ENCODE measurements at places on chromosomes 3 and 15. TPM values are rescaled to one million over a fixed set of nuclear protein-coding genes. Genes with fewer than 3 reads are reported as not detected.
A peak's percentile ranks its signal among the peaks of the same experiment; 100 is the strongest.

- DNase-seq: peak; percentile 90
These were observed 133.3 kb downstream of the TBC1D2B start for GRCh38 chr15:77944002-77944867.

DNA sequence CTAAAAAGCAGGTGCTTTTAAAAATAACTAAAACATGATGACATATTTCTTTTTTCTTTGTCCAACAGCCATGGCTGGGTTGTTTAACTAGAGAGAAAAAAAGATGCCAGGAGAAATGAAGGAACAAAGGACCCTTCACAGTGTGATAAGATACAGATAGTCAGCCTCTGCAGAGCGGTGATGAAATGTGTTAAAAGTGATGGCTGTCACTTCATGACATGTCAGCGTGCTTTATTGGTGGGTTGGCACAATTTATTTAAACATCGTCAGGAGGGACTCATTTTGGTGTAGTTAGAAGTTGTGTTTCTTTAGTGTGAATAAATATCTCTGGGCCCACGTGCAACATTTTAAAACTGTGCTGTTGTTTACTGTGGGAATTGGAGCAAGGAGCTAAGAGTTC lies 887.4 kb upstream of the CFAP20DC start:
- no peak for DNase-seq

DNA sequence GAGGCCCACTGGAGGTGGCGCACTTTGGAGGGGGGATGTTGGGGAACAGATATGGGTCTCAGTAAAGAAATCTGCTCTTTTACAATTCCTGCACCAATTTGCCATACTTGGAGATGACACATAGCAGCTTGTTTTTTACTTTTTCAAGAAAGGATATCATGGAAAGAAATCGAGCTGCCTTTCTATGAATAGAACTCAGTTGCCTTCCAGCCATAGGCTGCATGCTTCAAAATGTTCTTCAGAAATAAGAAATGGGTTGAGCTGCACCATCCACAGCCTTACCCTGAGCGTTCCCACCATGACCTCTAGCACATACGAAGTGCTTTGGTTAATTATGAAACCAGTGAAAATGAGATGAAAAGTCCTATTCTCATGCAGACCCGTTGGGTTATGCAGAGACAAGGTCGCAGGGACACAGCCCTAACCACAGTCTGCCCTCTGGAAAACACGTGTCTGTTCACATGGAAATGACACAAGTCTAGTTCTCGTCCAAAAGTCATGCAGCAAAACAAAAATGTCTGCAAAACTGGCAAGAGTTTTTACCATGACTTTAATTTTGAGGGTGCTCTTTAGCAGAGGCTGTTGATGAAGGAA lies 36.3 kb downstream of the NGRN start:
- DNase-seq: no peak

- DNase-seq: no peak
These were observed 58.7 kb downstream of the CLDN11 start for GRCh38 chr3:170477395-170477794.

Gene SUSD5
- total RNA-seq: 0.60 TPM
